HuH-7 (cell line): ENCODE measurements at places on chromosomes 2 and 18.

- DNase-seq: no peak
Observed at GRCh38 chr2:109211315-109211714, 82.3 kb downstream of the SH3RF3 start.

DNA sequence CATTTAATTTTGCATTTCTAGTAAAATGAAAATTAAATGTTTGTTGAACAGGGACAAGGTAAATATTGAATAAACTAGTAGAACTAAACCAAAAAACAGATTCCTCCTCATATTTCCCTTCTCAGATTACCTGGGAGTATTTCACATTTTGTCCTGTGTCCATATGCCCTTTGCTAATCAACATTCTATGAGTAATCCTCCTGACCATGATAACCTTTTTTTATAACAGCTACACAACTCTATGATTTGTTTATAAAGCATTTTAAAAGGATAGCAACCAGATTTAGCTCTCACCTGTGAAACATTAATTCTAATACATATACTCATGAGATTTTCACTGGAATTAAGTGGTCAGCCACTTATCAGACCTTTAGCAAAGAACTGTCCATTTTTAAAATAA, 7.1 kb upstream of the DSG2 start:
- no peak for DNase-seq

DNA sequence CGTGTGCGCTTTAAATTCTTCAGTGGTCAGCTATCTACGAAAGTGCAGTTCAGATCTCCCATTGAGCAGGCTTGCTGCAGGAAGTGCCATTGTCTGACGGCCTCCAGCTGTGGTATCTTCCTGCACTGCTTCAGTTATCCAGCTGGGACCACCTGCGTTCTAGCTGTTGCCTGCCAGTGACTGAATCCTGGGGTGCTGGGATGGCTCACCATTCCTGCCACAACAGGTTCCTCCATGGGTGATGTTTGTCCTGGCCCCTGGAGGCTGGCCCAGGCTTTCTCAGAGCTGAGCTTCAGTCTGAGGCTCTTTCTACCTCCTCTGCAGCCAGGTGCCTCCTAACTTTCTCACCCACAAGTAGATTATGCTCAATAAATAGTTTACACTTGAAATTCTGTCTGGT, 498.5 kb upstream of the HS6ST1 start:
- DNase-seq: no peak

GRCh38 chr2:162050513-162050961, 23.5 kb downstream of the DPP4 start:
- no peak for DNase-seq

DNA sequence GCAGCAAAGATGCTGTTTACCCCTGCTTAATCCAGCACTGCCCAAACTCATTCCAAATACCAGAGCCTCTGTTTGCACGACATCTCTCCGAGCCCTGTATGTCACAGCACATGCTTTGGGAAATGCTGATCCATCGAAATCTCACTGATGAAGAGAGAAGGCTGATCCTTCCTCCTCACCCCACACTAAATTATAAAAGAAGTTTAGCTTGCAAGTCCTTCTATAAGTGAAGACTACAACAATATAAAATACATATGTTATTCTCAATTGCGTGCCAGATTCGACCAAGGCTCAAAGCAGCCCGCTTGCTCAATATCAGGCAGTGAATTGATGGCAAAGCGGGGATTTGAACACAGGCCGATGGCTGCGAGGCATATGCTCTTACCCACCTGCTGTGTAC, 30.7 kb upstream of the SLC35F6 start:
- DNase-seq: no peak

DNA sequence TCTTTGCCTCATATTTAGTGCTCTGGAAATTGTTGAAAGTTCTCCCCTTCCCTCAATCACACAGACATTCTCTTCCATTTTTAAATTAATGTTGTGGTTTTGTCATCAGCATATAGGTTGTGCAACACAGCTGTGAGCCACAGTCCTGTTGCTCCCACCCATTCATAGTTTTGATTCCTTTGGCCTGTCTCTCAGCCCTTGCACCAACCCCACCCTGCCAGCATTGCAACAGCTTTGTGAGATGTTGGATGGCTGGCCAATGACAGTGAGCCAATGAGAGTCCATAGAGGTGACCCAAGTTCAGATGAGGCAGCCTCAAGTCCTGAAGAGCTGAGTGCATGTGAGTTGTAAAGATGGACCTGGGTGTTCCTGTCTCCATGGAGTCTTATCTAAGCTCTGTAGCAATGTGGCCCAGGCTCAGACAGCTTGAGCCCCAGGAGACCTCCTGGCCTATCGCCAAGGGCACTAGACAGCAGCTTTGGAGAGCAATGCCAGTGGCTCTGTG, 775.5 kb downstream of the RNF144A start:
- no peak for DNase-seq

DNA sequence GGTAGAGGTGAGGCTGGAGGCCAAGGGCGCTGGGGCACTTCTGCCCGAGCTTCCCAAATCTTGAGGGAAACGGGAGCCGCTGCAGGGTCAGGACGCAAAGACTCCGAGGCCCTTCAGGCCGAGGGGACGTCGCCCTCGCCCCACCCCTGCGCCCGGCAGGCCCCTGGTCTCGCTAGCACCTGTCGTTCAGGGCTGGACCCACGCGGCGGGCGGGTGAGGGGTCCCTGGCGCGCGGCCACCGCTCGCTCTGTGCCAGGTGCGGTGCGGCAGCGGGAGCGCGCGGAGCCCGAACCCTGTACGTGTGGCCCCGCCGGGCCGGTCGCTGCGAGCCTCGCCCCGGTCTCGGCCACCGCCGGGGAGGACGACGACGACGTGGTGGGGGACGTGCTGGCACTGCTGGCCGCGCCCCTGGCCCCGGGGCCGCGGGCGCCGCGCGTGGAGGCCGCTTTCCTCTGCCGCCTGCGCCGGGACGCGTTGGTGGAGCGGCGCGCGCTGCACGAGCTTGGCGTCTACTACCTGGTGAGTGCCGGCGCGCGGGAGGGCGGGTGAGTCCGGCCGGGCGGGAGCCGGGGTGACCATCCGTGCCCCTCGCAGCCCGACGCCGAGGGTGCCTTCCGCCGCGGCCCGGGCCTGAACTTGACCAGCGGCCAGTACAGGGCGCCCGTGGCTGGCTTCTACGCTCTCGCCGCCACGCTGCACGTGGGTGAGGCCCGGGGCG, 4.9 kb downstream of the ERFE start:
- no peak for DNase-seq

- no peak for DNase-seq
Observed at GRCh38 chr2:207073412-207073800, 92.3 kb downstream of the KLF7 start.

GRCh38 chr2:62412347-62412742, 93.7 kb downstream of the TMEM17 start:
- DNase-seq: no peak

DNA sequence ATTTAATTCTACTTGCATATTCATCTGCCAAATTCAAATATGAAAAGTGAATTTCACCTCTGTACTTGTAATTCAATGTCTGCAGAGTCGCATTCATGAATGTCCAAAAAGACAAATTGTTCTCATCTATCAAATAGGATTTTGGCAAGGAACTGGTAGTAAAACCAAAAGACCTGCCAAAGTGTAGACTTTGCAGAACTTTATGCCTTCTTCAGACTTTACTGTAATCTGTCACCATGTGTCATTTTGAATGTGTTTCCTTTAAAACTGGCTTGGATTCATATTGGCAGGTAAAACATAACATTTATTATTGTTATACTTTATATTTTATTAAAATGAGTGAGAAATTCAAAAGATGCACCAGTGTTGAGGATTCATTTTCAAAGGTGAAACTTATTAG, 701.9 kb upstream of the LINC00305 start:
- DNase-seq: no peak

GRCh38 chr2:128091726-128092080, 703 bp downstream of the UGGT1 start:
- DNase-seq: no peak

DNA sequence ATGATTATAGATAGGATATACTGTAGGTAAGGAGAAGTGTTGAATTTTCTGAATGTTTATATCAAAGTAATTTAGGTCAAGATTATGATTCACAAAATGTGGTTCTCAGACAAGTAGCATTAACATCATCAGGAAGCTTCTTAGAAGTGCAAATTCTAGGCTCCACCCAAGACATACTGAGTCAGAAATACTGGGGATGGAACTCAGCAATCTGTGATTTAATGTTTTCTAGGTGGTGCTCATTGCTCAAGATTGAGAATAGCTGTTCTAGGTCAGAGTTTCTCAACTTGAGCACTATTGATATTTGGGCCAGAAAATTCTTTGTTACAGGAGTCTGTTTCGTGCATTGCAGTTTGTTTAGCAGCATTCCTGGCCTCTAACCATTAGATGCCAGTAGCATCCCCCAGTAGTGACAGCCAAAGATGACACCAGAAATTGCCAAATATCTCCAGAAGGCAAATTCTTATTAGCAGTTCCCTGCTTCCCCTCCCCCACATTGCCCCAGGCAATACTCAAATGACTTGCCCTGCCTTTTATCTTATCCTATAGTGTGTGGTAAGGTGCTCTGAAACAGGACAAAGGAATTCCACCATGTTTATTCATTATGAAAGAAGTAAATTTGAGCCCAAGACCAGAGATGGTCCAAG, 1001.2 kb downstream of the DPP10 start:
- DNase-seq: no peak

GRCh38 chr2:236022128-236022527, 146.1 kb downstream of the GBX2 start:
- DNase-seq: no peak

DNA sequence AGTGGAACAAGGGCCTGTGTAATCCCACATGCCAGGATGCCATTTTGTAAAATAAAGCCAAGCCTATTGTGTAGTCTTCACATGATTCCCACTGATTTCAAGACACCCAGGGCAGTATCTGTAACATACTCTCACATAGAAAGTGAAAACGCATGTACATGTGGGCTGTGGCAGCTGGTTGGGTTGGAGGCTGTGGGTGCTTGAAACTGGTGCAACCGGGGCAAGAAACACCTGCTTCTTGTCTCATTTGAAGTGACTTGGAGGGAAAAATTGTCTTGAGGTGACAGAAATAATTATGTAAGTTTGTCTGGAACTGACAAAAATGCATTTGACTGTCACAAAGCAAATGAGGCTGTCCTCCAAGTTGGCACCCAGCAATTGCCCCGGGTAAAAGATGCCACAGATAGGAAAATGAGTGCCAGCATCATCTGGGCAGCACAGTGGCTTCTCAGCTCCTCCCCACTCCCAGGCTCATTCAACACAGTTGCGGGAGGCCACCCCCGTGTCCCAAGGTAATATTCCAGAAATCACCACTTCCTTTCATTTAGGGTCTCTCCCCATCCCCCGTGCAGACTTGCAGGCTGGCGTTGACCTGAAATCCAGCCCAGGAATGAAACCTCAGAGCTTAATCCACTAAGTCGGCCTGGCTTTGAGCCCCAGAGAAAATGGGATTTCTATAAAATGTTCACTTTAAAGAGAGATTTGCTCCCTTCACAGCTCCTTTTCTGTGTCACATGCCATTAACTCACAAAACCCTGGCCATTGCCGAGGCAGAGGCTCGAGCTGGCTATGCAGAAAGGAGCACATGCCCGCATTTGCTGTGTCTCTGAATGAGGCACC, 293.9 kb upstream of the PARD3B start:
- no peak for DNase-seq

DNA sequence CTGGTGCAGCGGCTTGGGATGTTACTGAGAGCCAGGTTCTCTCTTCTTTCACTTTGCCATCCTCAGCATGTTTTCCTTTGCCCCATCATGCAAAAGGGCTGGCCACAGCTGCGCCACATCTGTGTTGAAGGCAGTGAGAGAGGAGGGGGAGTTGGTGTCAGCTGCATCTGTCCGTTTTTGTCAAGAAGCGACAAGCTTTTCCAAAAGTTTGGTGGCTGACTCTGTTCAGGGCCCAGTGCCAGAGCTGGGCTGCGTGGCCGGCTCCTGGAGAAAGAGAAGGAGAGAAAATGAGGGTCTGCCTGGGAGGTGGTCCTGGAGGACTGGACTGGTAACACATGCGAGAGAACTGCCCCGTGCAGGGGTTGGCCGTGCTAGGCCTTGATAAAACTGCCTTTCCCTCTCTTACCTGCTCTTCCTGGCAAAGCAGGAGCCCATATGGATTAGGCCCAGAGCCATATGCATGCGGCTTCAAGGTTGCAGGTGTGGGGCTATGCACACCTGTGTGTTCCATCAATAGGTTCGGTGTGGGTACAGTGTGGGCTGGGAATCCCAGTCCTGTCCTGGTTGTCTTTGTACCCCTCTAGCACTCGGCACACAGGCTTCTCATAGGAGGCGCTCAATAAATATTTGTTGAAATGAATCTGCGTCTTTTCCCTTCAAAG, 9.0 kb downstream of the RNF144A start:
- DNase-seq: no peak

DNA sequence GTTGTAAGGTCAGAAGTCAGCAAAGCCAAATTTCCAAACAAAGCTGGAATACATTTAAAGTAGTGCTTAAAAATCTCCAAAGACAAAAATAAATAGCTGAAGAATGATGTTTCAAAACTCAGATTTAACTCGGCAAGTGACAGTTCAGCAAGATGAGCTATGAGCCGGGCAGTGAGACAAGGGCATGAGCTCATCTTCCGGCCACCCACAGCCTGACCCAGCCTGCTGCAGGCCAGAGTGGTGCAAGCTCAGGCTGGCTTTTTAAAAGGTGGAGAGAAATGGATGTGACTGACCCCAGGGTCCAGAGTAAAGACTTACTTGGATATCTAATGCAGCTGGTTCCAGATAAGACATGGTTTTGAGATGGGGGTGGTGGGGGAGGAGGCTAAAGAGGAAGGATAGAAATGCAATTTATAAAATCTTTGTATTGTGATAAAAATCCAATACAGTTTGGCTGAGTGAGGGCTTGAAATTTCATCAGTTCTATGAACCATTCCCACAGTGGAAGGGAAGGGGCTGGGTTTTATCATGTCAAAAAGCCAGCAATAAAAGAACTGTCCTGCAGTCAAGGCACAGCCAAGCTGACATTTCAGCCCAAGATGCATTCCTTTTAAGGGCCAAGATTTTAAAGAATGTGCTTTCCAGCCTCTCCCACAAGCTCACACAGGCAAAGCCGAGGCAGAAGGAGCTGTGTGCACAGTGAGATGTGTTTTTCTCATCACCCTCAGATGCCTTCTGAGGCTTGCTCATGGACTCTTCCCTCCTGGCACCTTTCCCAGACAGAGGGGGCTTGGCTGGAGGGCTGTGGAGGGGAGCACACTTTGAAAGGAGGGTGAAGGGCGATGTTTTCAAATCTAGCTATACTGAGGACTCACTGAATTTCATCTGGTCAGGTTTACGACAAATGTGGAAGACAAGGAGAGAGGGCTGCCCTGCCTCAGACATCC, 97.9 kb upstream of the KLHL29 start:
- no peak for DNase-seq

DNA sequence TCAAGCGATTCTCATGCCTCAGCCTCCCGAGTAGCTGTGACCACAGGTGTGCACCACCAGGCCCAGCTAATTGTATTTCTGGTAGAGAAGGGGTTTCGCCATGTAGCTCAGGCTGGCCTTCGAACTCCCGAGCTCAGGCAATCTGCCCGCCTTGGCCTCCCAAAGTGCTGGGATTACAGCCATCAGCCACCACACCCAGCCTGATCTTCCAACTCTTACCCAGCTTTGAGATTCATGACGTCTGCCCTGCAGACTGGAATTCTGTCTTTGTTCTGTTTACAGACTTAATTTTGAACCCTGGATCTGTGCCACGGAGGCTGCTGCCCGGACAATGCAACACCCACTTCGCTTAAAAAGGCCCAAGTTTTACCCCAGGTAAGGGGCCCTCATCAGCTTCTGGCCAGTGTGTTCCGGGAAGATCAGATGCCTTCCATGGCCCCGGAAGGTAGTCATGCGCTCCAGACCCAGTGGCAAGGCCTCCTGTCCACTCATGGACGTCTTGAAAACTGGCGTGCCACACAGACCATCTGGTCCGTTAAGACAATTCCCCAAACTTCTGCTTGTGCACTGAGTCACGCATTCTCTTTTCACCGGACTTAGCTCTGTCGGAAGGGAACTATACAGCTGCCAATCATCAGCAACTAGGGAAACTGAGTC, 5.5 kb downstream of the PXDN start:
- DNase-seq: no peak
